Astrocyte of the spinal cord (primary cell): ENCODE measurements at places on chromosomes 2 and 18.
A peak's percentile ranks its signal among the peaks of the same experiment; 100 is the strongest.

- no peak for DNase-seq
Observed at GRCh38 chr18:46301571-46301970, 197.4 kb downstream of the HAUS1 start.

DNA sequence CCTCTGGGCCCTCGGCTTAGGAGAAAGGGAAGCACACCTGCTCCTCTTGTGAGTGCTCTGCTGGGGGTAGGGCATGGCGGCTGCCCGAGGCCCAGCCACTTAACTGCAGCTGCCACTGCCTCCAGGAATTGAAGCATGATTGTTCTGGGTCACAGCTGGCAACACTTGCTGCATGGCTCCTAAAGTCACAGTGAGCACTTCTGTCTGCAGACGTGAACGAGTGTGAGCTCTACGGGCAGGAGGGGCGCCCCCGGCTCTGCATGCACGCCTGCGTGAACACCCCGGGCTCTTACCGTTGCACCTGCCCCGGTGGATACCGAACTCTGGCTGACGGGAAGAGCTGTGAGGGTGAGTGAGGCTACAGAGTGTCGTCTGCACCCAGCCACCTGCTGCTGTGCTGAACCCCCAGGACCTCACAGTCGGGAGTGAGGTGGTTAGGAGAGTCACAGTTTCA, 44.4 kb downstream of the FBLN7 start:
- no peak for DNase-seq

DNA sequence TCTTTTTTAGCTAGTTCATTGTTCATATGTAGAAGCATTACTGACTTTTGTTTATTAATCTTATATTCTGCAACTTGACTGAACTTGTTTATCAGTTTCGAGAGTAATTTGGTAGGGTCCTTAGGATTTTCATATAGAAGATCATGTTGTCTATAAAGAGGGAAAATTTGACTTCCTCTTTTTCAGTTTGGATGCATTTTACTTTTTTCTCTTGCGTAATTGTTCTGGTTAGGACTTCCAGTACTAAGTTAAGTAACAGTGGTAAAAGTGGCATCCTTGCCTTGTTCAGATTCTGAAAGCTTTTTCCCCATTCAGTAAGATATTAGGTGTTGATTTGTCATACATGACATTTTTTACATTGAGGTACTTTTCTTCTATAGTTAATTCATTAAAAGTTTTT, 726.0 kb downstream of the KCNJ3 start:
- DNase-seq = no peak

DNA sequence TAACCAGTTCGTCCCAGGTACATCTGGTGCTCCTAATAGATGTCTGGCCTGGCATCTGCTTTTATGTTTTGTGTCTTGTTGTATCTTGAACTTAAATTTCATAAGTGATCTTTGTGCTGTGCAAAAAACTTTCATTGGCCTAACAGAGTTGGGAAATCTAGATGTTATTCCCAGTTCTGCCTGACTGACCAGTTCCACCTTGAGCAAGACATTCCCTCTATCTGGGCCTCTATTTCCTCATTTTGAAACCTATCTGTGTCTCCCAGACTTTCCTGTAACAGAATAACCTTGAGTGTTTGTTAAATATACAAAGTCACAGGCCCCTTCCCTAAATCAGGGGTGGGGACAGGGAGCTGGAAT, 90.5 kb upstream of the MSH2 start:
- DNase-seq = no peak

DNA sequence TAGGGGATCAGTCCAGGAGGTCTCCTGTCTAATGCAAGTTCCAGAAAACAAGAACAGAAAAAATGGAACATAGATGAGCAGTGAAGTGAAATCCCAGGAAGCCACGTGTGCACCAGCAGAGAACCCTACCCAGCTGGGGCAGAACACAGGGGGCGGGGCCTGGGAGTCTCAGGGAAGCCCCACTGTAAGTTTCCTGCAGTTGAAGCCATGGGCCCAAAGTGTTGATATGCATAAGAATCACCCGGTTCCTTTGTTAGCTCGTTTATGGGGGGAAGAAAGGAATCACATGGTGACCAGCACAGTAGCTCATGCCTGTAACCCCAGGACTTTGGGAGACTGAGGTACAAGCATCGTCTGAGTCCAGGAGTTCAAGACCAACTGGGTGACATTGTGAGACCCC, 131.3 kb downstream of the INO80D start:
- DNase-seq = no peak

- DNase-seq = no peak
Observed at GRCh38 chr2:241269707-241270520, 45.6 kb downstream of the HDLBP start.

GRCh38 chr18:22342625-22343024, 75.1 kb downstream of the CTAGE1 start:
- DNase-seq = peak; percentile 89

DNA sequence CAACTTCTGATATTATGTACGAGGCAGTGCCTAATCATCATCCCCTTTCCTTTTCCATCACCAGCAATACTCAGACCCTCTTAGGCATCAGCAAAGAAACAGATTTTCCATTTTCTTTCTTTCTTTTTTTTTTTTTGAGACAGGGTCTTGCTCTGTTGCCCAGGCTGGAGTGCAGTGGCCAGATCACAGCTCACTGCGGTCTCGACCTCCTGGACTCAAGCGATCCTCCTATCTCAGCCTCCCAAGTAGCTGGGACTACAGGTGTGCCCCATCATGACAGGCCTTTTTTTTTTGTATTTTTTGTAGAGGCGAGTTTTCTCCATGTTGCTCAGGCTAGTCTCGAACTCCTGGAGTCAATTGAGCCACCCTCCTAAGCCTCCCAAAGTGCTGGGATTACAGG, 5.9 kb upstream of the OLA1 start:
- DNase-seq = no peak
